ENCODE measurements at places on chromosomes 13 and 19.

- DNase-seq: no peak
These were observed 160.6 kb upstream of the SPRY2 start for GRCh38 chr13:80501556-80501955.

DNA sequence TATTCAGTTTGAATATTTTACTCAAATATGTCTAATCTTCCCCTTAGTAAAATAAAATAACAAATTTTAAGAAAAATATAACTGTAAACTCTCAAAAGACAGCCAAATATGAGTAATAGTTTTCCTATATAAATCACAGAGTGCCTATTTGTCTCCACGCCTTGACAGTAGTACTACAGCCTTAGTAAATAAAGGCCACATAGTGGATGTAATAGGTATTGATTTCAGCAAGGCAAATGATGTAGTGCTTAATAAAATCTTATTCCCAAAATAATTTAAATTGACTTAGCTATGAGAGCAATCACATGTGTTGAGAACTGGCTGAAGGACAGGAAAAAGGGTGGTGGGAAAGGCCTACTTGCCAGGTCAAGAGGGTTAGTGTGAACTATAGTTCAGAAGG is 747.2 kb downstream of the OLFM4 start:
- DNase-seq: no peak

- no peak for DNase-seq
These were observed 47.8 kb upstream of the VSTM2B start for GRCh38 chr19:29477831-29478577.

DNA sequence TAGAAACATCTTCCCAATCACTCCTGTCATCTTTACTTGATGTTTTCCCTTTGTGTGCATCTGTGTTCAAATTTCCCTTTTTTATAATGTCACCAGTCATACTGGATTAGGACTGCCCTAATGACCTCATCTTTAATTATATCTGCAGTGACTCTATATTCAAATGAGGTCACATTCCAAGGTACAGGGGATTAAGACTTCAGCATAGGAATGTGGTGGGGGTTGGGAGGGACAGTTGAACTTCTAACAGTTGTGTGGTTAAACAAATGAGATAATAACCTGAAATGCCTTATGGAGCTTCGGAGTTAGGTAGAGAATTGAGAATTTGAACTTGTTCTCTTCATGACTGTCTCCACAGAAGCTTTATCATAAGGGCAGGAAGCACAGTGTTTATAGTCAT is 23.0 kb downstream of the PAN3 start:
- no peak for DNase-seq

DNA sequence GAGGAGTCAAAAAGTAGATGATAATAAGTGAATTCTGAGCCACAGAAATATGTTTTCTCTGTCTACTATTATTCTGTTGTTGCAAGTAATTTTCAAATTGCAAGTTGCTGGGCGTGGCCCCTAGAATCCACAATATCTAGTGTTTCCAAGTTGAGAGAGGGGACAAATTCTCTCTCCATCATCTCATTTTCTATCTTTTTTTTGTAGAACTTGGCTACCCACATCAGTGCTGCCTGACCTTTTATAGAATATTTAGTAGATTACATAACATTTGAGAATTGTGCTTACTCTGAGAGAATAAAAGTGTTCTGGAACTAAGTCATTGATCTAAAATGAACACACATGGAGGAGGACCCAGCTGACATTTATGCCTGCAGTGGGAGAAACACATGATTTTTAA is 110.9 kb upstream of the CSNK1A1L start:
- no peak for DNase-seq

GRCh38 chr13:41427666-41428065 is 29.7 kb upstream of the RGCC start:
- no peak for DNase-seq

- DNase-seq: peak; percentile 36
These were observed 77.0 kb downstream of the LRRC63 start for GRCh38 chr13:46288570-46289259.

DNA sequence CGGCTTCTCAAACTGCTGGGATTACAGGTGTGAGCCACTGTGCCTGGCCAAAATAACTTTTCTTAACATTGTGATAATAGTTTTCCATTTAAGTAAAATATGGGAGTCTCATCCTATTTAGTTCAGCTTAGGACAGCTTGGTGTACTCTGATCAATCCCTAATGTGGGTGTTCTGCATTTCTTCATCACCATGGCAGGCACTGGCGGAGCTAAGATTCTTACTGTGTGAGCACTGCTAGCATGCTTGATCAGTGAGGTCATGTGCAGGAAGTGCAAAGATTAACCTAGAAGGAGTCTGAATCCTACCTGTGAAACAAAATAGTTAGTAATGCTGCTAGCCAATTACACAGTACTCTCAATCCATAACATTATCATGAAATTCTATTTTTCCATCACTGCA is 1684.2 kb upstream of the SLC10A2 start:
- DNase-seq: no peak

GRCh38 chr19:16628183-16628983 is at the start of gene MED26:
Gene MED26 (minus strand): TSS chr19:16628204. CDS start chr19:16627943, 261 bp downstream.
- DNase-seq: peak; percentile 81

DNA sequence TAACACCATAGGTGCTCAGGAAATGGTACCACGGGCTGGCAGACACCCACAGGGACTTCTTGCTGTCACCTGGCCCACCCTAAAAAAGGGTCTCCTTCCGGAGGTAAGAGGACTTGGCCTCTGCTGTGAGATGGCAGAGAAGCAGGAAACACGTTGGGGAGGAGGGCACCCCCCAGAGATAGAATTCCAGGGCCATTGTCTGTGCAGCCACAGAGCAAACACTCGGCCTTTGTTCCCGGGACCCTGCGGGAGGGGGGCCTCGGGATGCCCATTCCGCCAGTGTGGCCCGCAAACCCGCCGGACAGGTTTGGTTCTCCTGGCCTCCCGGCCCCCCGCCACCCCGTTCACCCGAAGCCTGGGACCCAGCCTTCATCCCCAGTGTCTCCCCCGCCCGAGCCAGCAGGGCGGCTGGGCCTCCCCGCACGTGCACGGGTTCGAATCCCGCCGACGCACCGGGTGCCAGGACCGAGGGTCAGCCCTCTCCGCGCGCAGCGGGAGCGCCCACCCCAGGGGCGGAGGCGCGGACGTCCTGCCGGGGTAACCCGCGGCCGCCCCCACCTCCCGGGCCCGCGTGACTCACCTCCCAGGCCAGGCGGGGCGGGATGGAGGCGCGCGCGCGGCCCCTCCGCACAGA is 714 bp downstream of the PLPP2 start:
- no peak for DNase-seq

GRCh38 chr19:49423071-49423984 is at the start of gene PTH2:
Gene PTH2 (minus strand): TSS chr19:49423441. CDS start chr19:49423339, 102 bp downstream.
- no peak for DNase-seq

- no peak for DNase-seq
These were observed 26.6 kb downstream of the ZNF345 start for GRCh38 chr19:36876993-36877938.

DNA sequence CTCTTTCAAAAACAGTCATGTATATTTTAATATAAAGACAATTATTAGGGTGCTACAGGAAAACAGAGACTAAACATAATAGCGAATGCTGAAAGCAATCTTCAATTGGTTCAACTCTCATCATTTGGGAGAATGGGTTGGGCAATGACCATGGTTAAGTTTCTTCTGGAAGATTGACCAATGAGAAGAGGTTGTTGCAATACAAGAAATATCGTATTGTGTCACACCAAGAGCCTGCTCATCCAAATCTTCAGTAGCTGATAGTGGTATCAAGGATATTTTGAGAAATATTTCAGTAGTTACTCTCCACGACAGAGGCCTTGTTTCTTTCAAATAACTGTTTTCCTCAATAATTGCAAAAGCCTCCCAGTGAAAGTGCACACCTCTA is 83.0 kb upstream of the FNDC3A start:
- DNase-seq: no peak

DNA sequence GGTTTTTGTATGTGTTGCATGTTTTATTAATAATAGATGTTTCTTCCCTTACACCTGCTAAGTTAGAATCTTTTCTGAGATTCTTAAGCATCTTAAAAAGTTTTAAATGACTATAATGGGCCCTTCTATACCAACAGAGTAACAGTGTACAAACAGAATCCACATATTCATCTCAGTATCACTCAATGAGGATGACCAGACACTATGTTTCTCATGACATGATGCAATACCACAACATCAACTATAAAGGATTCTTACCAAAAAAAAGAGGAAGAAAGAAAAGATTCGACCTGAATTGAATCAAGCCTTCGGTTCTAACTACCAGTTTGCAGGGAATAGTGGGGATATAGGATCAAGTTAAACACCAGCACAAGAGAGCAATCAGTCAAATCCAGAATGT is 56.5 kb downstream of the INTS6 start:
- DNase-seq: no peak

DNA sequence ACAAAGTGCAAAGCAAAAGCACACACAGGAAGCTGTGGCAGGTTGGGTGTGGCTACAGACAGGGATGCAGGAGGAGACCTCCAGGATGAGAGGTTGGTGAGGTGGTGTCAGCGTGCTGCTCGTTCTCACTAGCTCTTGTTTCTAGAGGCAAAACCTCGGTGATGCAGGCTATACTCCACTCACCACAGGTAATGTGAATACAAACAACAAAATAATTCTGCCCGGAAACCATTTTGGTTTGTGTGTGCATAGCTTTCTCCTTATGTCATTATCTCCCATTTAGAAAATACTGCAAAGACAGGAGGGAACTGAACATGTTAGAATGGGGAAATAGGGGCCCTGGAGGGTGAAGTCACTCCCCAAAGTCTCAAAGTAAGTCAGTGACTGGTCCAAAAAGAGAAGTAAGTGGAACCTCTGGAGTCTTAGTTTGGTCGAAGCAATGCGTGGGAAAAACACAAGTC is 9.4 kb downstream of the LCP1 start:
- no peak for DNase-seq

- DNase-seq: no peak
These were observed 1.3 kb downstream of the ITGBL1 start for GRCh38 chr13:101453784-101454201.

DNA sequence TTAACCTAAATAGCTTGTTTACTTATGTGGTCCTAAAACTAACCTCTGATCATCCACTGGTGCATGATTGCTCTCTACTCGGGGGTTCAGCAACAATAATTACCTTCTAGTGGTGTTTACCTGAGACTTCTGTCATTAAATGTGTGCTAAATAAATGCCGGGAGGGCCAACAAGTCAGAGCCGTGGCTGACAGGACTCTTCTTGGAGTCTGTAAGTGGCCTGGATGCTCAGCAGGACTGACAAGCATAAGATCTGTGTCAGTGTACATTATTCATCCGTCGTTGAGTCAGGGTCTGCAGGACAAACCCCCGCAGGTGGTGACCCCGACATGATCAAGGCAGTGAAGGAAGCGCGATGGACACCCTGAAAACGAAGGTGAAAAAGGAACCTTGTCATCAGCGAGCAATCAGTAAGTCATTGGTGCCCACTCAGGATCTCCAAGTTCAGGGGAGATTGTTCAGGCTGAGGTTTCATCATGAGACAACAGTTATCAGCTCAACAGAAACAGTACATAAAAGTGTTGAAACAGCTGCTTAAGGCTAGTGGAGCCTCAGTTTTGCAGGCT is 1466.9 kb downstream of the UQCRFS1 start:
- no peak for DNase-seq

DNA sequence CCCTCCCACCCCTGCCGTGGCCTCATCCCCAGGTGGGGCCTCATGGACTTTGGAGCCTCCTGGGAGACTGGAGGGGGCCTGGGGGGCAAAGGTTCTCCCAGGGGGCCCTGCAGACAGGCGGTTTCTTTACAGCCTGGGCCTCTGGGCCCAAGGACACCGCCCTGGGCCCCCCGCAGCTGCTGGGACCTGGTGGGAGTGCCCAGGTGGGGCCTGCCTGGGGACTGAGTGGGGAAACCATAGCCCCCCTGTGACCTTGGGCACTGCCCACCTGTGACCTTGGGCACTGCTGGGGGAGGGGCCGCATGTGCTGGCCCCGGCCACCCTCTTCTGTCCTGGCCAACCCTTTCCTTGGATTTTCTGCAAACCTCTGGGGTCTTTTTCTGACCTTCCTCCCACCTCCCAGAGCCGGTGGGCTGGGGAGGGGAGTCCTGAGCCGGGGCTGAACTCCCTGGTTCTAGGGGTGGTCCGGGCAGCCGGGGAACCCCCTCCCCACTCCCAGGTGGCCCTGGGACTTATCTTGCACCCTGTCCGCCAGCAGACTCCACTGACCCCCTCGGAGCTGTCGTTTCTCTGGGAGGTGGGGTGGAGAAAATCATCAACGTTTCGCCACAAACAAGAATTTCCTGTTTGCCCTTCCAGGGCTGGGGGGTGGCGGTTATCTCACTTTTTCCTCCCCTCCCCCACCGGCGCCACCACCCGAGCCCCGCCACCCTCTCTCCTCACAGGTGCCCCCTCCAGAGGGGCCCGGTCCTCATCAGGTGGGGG is 27.0 kb downstream of the ARID3A start:
- DNase-seq: no peak

GRCh38 chr19:3087769-3088168 is 6.4 kb upstream of the GNA11 start:
- DNase-seq: no peak

- no peak for DNase-seq
These were observed 31.9 kb downstream of the ZNF726 start for GRCh38 chr19:23946569-23946968.

DNA sequence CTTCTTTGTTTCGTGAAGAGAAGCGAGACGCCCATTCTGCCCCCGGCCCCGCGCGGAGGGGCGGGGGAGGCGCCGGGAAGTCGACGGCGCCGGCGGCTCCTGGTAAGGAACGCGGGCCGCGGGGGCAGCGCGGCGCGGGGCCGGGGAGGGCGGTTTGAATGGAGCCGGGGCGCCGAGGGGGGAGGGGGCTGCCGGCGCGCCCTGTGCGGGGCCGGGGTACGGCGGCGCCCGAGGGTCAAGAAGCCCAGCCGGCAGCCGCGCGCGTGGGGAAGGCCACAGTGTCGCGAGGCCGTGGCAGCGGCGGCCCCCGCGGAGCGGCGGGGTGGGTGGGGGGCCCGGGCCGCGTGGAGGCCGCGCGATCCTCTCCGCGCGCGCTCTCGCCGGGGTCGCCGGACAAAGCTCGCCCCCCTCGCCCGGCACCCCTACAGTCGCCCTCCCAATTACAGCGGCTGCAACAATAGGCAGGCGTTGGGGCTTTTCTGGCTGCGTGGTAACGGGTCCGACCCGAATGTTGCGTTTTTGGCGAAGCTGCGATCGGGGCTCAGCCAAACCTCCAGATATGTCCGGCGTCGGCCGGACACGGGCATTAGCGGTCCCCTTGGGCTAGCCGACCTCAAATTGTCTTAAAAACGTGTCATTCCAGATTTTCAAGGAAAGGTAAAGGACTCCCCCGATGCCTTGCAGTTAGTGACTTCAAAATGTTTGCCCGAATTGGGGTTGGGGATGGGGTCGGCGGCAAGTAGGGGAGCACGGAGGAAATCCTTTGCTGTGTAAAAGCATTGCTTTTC is 437 bp downstream of the SMARCA4 start:
- no peak for DNase-seq

DNA sequence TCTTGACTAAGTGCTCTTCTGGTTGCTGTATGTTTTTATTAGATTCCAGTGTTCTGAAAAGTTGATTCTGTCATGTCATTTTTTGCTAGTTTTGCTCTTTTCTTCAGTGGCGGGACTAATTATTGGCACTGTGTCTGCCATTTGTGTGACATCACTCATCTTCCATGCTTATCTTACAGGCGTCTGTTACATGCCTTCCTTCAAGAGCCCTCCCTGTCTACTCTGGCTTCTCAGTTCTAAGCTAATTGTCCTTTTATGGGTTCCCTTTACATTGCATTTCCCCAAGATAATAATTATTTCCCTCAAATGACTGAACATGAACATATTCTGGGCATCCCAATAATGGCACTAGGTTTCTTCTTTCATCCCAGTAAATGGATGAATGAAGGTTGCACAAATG is 459.1 kb downstream of the DCT start:
- no peak for DNase-seq

- no peak for DNase-seq
These were observed 4.8 kb downstream of the IER2 start for GRCh38 chr19:13154911-13155471.
